A549 treated with GW870086 at 1 μM for 4 hours (cell line): ENCODE measurements at places on chromosomes 7 and 10. TPM values are rescaled to one million over a fixed set of nuclear protein-coding genes. Genes with fewer than 3 reads are reported as not detected.

The OR2A7 gene
- not detected in 5 replicates for total RNA-seq

The ARHGEF5 gene
- 1.8 to 2.3 TPM (median 2.1 TPM) in 5 replicates for total RNA-seq

The NOLC1 gene
- total RNA-seq: 160 to 171 TPM (median 166 TPM) in 5 replicates

The ARID5B gene
- total RNA-seq: 1.2 to 2.0 TPM (median 1.7 TPM) in 5 replicates

The SEMA3D gene
- total RNA-seq: 0.03 to 0.09 TPM (median 0.08 TPM) in 4 of 5 replicates, not detected in the other

The CCDC7 gene
- total RNA-seq: 0.45 to 1.0 TPM (median 0.75 TPM) in 5 replicates
